H1 (cell line): ENCODE measurements at places on chromosomes 16 and 17.

GRCh38 chr16:55030944-55031343 is 100.3 kb downstream of the IRX5 start:
- no peak for DNase-seq

GRCh38 chr16:7419441-7419840 is 86.8 kb downstream of the RBFOX1 start:
- no peak for DNase-seq

GRCh38 chr16:68719993-68720489 is 17.1 kb upstream of the CDH1 start:
- no peak for DNase-seq

DNA sequence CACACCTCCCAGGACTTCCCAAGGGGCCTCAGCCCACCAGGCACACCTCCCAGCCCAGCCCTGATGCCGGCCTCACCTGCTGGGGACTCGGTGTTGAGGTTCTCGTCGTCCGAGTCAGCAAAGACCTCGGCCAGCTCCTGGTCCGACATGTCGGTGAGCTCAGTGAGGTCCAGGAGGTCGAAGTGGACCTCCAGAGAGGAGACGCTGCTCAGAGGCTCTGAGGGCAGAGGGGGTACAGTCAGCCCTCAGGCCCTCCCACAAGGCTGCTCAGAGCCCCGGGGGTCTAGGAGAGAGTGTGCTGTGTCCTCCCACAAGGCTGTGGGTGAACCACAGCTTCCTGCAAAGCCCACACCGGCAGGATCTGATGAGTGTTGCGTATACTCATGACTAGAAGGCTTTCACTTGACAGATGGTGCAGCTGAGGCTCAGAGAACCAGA is 10.5 kb downstream of the DBNDD1 start:
- no peak for DNase-seq

DNA sequence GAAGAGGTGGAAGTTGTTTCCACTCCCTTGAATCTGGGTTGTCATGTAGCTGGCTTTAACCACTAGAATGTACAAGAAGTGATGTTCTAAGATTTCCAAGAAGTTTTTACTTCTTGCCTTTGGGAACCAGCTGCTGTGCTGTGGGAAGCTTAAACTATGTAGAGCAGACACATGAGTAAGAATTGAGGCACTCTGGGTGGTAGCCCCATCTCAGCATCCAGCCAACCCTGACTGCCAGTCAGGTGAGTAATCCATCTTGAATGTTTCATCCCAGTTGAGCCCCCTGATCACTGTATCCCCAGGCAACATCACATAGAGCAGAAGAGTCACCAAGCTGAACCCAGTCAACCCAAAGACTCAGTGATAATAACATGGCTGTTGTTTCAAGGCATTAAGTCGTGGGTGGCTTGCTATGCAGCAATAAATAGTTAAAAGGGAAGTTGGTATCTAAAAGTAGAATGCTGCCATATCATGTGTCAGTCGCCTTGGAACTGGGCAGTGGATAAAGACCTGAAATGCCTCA is 62.8 kb upstream of the GPR139 start:
- no peak for DNase-seq

DNA sequence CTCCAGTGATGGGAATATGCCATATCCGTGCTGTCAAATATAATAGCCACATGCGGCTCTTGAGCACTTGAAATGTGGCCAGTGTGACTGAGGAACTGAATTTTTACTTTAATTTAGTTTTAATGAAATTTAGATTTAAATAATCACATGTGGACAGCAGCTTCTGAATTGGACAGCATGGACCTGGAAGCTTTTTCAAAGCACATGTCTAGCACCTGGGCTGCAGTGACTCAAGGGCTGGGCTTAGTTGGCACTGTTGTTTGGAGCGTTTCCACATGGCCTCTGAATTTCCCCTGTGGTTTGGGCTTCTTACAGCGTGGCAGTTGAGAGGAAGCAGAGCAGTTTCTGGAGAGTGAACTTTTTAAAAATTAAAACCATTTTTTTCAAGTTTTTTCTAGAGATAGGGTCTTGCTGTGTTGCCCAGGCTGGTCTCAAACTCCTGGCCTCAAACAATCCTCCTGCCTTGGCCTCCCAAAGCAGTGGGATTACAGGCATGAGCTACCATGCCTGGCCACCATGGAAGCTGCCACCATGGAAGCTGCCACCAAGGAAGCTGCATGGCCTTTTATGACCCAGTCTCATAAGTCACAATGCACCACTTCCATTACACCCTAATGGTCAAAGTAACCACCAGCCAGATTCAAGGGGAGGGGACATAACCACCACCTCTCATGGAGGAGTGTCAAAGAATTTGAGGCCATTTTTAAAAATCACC is 6.7 kb upstream of the TOB1 start:
- no peak for DNase-seq

- DNase-seq, result no peak
Measured at GRCh38 chr17:44398692-44399691, 9.5 kb upstream of the ITGA2B start.

- DNase-seq, result no peak
Measured at GRCh38 chr16:3212006-3212405, 23.0 kb downstream of the ZNF200 start.

DNA sequence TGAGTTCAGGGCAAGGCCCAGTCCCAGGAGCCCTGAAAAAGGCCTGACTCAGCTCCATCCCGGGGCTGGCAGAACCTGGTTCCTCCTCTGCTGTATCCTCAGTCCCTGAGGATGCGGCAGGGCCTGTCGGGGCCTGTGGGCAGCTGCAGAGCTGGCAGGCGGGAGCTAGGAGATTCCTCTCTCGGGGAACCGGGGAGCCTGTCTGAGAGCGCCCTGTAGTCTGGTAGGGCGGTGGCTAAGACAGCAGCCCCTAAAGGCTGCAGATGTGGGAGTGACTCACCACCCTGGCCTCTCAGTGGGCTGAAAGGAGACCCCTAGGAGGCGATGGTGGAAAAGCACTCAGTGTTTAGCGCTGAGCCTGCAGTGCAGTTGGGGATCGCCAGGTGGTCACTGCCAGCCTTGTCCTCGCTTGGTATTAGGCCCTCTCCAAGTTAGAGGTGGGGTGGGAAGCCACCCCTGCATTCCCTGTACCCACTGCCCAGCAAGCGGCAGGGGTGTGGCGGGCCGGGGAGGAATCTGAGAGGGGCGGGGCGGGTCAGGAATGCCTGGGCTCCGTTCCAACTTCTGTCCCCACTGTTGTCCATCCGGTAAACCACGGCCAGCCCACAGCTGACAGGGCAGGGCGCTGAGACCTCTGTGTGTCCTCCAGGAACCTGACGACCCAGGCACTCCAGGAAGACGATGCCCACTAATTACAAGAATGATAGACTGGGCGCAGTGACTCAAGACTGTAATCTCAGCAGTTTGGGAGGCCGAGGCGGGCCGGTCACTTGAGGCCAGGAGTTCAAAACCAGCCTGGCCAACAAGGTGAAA is 29.5 kb upstream of the CDH1 start:
- DNase-seq, result peak; percentile 66

GRCh38 chr17:17818088-17818526 is 18.7 kb downstream of the SREBF1 start:
- DNase-seq, result no peak

GRCh38 chr16:29789775-29790182 is 772 bp upstream of the KIF22 start:
- no peak for DNase-seq

DNA sequence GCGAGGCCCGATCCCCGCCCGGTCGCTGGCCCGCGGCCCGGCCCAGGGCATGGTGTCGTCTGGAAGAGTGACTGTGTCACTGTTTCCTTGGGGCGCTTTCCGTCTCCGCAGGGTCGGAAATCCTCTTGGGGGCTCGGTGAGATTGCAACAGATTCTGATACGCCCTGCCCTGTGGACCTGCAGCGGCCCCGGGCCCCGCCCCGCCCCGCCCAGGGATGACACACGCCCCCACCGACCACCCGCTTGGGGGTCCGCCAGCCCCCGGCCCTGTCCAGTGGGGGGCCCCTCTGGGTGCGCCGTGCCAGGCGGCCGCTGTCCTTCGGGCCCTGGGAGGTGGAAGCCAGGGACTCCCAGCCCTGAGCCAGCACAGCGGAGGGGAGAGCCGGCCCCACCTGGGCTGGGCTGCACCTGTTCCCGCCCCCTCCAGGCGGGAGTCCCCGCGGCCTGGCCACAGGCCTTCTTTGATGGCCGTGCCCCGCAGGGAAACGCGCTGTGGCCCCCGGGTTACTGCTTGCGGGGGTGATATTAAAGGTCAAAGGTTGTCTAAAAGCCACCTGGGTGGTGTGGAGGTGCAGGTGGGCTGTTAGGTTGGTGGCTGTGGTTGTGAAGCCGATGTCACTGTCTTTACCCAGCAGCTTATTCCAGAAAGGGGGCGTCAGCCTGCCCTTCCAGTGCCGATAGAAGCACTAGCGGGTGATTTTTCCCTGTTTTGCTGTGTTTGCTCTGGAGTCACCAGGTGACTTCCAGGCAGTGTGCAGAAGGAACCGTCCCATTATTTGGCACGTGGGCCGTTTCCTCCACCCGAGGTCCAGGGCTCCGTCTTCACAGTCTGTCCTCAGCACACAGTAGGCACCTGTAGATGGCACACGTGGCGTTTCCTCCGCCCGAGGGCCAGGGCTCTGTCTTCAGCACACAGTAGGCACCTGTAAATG is 752 bp downstream of the TBC1D24 start:
- DNase-seq, result no peak

DNA sequence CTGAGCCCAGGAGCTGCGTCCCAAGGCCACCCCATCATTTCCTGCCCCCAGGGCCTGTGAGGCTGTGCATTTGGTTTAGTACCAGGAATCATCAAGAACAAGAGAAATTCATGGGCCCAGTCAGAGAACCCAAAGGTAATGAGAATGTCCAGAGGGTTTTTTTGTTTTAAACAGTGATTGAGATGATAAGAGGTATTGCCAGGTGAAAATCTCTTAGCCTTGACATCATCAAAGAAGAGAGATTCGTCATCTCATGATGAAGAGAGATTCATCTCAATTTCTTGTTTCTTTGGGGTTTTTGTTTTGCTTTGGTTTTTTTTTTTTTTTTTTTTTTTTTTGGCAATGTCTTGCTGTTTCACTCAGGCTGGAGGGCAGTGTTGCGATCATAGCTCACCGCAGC is 170.6 kb upstream of the CACNG5 start:
- DNase-seq, result no peak

- no peak for DNase-seq
Measured at GRCh38 chr16:27381236-27381635, 20.7 kb upstream of the IL21R start.

DNA sequence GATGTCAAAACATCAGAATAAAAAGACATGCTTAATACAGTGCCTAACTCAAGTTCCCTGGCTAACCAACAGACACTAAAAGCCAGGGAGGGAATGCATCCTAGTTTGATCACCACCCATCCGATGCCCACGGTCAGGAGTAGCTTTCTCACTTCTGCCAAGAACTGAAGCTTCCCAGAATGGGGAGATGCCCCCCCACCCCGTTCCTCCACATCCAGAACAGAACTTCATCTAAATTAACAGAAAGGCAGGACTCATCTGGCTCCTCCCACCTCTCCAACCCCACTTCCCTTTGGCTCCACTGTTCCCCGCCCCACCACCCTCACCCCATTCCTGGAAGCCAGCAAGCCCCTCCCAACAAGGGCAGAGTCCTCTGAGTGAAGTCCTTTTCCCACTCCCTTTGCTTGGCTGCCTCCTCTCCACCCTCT is 33.7 kb downstream of the GDE1 start:
- no peak for DNase-seq

DNA sequence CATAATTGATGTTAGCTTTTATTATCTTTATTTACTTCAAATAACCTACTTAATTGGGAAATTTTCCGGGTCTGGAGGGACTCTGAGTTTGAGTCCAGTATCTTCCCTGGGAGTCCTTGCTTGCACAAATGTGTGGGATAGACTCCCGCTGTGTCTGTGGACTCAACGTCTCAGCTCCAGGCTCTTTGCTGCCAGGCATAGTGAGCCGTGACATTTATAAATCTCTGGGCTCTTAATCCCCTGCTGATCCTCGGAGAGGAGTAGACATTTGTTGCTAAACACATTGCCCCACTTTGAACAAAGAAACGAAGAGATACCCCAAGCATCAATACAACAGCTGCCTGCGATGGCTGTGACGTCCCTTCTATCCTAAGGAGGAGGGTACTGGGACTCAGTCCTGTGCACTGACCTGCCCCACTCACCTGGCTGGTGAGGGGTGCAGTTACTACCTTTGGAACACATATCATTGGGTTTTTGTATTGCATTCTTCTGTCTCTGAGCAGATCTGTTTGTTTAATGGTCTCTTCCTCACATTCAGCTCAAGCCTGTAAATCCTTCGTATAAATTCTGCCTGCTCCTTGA is 316.9 kb downstream of the HAPSTR1 start:
- DNase-seq, result no peak

- no peak for DNase-seq
Measured at GRCh38 chr17:31535581-31535981, 144.1 kb downstream of the RAB11FIP4 start.

GRCh38 chr17:4591529-4591928 is 7.2 kb downstream of the SMTNL2 start:
- no peak for DNase-seq

- no peak for DNase-seq
Measured at GRCh38 chr16:5073279-5073629, 1.6 kb downstream of the ALG1 start.

DNA sequence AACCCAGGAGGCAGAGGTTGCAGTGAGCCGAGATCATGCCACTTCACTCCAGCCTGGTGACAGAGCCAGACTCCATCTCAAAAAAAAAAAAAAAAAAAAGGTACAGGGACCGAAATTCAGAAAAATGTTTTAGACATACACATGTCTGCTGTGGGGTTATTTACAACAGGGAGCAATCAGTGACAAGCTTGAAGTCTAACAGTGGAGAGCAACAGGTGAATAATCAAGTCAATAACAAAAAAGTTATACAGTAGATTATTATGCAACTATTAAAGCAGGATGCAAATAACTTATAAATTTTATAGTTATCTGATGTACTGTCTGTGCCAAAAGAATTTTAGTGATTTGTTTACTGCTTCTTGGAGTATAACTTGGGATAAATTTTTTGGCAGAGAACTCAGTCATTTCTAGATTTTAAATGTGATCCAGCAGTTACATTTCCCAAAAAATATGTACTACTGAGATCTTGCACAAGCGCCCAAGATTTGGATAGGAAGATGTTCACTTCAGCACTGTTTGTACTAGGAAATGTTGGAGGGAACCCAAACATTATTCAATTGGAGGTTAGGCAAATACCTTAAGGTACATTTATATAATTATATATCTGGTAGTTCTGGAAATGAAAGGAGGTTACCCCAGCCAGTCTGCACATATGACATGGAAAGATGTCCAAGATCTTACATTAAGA is 34.1 kb downstream of the EEF2K start:
- DNase-seq, result no peak
